Ascending aorta (tissue), 2 donors: ENCODE measurements at places on chromosomes 5 and 9.

DNA sequence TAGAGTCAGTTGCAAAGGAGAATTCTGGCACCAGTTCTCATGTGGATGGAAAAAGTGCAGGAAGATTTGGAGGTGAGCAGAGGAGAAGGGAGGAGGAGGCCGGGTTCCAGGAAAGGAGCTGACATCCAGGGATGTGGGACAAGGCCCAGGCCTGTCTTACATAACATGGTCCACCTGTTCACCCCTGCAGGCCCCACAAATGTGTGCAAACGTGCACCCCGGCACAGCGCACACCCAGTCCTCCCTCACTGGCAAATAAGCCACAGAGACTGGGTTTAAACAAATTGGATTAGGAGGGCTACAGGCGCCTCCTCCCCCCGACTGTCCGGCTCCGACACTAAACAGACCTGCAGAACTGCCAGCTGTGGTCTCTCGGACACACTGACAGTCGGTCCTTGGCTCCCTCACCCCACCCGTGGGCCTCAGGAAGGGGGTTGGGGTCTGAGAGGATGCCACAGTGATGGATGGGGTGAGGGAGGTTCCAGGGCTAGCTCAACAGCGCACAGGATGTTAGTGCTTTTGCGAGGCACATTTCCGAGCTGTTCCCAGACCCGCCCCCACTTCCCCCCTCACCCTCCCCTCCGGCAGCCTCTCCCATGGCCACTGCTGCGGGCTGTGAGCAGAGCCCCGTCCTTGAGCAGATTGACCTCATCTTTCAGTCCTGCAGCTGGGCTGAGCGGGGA is 43.4 kb upstream of the IL17B start:
- DNase-seq = no peak

GRCh38 chr9:14608540-14608939 is 84.7 kb downstream of the ZDHHC21 start:
- no peak for DNase-seq

- DNase-seq = no peak
These were observed 93.7 kb upstream of the FBN2 start for GRCh38 chr5:128631771-128632170.

DNA sequence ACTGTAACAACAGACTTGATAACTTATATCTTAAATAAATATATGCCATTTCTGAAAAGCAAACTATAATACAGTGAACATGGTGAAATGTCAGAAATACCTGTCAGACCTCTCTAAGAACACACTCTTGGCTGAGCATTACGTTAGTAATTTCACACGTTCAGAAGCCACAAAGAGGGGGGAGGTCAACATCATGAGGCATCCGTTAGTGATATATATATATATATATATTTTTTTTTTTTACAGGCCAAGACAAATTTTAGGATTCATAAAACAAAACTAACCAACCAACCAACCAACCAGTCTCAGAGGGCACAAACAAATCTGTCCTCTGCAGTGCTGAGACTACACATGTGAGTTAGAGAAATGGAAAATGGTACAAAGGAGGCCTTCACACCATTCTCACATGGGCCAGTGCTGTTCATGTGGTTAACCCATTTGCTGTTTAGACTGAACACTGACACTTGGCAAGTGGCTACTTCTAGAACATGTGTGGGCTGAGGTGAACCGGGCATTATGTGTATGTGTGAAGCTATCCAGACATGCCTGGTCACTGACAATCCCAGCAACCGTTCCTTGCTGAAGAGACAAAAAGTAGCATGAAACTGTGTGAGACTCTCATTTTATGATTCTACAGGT is 54.5 kb downstream of the ELL2 start:
- no peak for DNase-seq

DNA sequence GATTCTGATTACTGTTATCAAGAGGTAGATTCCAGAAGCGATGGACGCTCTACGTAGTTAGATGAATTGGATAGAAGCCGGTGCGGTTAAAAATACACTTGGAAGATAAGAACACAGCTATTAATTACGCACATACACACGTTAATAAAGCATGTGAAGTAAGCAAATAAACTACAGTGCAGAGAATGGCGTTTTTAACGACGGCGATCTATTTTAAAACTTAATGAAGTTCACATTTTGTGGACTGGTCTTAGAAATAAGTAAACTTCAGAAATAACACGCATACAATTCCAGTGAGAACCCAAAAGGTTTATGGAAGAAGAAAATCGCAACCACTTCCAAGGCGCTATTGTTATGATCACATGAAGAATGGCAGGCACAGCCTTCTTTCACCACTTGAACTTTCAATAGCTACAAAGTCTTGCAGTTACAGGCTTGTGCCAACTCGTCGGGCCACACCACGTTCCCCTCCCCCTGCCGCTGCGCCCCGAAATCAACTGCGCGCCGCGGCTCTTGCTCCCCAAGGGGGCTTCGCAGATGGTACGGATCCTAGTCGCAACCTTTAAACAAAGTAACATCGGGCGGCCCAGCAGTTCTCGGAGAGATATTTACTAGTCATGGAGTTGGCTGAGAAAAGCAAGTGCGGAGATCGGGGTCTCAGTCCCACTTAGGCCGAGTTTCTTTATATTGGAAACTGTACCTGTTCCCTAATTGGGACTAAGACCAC is 866 bp upstream of the SEMA6A start:
- no peak for DNase-seq

DNA sequence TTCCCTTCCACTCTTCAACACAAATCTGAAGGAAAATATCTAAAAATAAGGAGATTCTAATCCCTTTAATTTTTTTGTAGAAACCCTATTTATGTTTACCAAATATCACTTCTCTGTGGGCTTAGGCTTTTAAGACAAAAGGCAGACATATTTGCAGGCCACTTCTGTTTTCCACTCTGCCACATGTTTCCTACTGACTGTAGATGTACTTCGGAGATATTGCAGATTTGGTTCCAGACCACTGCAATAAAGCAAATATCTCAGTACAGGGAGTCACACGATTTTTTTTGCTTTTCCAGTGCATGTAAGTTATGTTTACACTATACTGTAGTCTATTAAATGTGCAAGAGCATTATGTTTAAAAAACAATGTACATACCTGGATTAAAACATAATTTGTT is 219.0 kb downstream of the SREK1 start:
- DNase-seq = no peak

DNA sequence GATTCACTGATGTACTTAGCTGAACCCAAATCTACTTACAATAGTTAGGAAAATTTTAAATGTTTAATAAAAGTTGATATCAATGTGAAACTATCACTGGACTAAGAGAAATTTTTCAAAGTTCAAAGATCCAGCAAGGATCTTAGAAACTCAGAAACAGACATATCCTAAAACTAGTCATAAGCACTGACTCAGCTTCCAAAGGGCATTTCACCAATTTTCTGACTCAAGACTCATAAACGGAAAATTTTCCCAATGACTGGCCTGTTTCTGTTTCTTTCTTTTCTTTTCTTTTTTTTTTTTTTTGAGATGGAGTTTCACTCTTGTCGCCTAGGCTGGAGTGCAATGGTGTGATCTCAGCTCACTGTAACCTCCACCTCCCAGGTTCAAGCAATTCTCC is 66.6 kb downstream of the CDC14B start:
- no peak for DNase-seq

DNA sequence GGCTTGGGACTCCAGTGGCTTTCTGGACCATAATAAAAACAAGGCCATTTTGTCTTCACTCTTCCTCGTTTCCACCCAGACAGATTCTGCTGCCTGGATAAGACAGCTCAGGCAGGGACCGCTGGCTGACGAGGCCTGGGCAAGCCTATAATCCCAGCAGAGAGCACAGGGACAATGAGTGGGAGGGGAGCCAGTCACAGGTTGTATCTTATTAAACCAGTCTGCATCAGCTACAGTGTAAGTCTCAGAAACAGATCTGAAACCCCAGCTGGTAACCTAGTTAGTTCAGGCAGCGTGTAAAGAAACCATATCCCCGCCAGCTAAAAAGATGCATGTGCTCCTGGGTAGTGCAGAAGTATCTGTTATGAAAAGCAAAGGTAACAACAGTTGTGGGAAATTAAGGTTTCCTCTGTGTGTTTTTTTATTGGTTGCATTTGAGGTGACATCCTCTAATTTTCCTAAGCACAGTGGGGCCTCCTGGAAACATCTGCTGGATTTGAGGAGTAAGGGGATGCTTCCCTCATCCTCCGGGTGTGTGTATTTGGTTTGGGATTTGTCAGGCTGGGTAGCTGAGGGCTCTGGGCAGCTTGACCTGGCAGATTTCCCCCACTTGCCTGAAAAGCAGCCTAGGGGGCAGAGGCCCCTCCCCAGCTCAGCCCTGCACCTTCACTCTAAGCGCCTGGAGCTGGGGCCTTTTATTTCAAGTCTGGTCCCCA is 15.2 kb upstream of the TAL2 start:
- DNase-seq = no peak

DNA sequence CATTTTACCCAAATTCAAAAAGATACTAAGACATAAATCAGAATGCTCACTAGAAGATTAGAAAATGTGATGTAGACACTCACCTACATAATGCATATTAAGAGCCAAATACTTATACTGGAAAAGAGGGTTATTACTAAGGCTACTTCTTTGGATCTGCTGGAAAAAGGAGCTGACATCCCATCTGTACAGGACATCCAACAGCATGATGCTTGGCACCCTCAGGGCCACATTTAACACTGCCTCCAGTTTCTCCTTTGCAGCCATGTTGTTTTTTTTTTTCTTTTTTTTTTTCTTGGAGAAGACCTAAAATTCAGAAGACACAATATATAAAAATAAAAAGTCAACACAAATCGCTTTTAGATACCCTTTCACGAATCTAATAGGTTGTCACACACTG is 6.0 kb downstream of the RNF145 start:
- no peak for DNase-seq

- DNase-seq = no peak
These were observed 139.9 kb downstream of the RFX3 start for GRCh38 chr9:3385871-3386270.

DNA sequence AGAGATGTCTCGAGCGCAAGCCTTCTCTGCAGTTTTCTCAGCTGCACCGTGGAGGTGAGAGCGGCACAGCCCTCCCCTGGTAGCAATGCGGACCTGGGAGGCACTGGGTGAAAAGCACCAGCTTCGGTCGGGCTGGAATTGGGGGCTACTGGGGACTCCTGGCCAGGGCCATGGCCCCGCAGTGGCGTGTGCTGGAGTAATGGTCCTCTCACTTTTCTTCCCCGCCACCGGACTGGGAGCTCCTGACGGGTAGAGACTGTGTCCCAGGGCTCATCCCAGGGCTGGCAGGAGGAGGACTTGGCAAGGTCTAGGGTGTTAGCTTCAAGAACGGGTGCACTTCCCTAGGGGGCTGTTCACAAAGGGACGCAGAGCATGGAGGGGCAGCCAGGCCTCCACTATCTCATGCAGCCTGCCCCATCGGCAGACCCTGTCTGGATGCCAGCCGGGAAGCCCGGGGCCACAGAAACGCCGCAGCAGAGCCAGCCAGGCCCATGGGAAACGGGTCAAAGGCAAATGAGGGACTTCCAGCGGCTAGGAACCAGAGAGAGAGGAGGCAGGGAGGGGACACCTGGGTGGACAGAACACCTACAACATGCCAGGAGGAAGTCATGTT is 92.6 kb upstream of the MVB12B start:
- no peak for DNase-seq

DNA sequence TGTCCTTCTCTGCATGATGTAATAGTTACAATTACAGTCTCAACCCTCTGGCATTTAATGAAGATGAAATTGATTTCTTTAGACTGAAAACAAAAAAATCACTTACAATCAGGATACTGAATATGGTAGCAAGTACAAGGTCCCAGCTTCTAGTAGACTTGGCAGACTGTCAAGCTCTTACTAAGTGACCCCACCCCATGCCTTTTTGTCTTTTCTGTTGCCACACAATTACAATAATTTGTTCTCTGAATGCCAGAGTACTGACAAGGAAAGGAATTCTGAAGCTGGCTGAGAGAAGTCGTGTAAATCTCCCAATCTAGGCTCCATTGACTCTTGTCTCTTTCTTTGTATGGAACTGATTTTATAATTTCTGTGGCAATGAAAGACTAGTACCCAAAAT is 154.2 kb downstream of the TMC1 start:
- no peak for DNase-seq

DNA sequence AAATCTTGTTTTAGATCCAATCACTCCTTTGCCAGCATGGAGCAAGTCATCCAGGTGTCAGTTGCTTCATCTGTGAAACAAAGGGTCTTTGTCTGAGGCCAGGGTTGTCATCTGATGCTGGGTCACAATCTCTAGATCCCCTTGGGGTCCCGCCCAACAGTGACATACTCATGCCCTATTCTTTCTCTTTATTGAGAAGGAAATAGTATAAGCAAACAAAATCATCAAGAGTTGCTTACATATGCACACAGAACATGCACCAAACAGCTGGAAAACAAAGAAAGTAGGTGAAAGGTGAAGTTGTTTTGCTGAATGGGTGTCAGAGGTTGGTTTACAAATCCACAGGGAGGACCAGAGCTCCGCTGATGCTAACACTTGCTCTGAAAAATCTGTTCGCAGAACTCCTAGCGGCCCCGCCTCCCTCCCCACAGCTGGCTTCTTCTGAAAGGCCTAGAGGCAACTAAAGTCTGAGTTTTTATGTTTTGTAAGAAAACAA is 106.1 kb upstream of the SLC44A1 start:
- no peak for DNase-seq
